Glomerular endothelial cell (primary cell): ENCODE measurements at places on chromosomes 6 and 20. TPM values are rescaled to one million over a fixed set of nuclear protein-coding genes. Genes with fewer than 3 reads are reported as not detected.

LRFN2 gene
- not detected in 2 replicates for total RNA-seq

ZSCAN23 gene
- 1.2 and 2.0 TPM in 2 replicates for total RNA-seq

- no peak for DNase-seq
Measured at GRCh38 chr6:113627480-113627879, 229.7 kb upstream of the MARCKS start.

DNA sequence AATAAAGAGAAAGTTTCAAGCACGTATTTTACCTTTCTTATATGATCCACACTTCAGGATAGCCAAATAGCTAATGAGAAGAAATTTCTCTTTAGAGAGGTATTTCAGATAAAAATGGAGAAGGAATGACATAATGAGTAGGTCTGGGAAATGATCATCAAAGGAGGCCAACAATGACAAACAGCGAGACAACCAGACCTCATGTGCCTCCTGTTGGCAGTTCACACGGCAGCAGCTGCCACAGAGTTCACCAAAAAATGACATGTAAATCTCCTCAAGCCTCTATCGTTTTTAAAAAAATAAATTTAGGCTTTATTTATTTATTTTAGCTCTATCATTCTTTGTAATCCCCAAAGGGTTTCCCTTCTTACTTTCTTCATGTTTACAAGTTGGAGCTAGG, 47.7 kb downstream of the SLC2A12 start:
- DNase-seq = no peak

GRCh38 chr20:4509825-4510522, 211.7 kb upstream of the PRND start:
- no peak for DNase-seq

DNA sequence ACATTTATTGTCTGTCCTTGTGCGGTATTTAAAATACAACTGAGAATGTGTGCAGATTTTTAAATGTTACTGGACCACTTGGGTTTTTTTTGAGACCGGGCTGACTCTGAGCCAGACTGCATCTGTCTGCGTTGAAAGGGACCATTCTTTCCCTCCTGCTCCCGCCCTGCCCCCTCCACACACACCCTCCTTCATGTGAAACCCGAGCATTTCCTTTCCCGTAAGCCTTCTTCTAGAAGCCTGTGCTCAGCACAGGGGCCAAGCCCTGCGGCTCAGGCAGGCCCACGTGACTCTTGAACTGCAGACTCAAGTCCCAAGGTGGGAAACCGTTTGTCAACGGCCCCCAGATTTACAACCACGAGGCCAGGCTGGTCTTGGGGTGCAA, 82.7 kb upstream of the FOXC1 start:
- no peak for DNase-seq

GRCh38 chr6:90502866-90503407, 83.9 kb downstream of the MAP3K7 start:
- no peak for DNase-seq

GRCh38 chr6:1553562-1554083, 56.1 kb upstream of the FOXC1 start:
- DNase-seq = no peak

NKX2-4 gene
- not detected in 2 replicates for total RNA-seq

DNA sequence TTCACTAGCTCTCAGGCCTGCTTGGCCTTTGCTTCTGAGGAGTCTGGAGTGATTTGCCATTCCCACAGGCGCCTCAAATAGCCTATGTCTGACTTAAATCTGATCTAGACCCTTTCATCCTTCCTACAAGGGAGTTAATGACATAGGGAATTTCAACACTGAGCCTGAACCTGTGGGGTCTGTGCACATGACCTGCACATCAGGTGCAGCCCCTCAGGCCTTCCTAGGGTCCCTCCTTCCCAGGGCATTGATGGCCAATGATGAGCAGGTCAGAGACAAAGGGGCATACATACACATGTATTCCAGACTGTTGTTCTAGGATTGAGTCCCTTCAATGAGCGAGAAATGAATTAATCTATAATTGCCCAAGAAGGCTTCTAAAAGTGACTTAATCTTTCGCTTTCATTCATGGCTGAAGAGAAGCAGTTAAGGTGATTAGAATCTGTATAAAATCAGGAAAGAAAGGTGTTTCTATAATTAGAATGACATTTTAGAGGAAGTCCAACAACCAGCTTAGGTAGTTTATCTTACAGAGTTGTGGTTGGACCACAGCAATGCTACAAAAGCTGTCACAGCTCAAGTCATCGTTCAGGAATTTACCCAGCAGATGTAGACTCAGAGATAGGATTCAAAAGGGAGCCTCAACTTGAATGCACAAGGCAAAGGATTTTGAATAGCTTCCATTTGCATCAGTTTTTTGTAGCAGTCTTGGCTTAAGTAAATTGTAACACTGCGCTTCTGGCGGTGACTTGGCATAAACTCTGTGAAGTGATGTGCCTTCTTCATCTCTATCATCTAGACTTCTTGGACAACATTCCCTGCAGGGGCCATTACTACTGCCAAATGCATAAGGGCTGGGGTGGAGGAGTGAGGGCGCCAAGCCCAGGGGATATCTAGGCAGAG, 27.0 kb upstream of the TBC1D7 start:
- DNase-seq = no peak

DNA sequence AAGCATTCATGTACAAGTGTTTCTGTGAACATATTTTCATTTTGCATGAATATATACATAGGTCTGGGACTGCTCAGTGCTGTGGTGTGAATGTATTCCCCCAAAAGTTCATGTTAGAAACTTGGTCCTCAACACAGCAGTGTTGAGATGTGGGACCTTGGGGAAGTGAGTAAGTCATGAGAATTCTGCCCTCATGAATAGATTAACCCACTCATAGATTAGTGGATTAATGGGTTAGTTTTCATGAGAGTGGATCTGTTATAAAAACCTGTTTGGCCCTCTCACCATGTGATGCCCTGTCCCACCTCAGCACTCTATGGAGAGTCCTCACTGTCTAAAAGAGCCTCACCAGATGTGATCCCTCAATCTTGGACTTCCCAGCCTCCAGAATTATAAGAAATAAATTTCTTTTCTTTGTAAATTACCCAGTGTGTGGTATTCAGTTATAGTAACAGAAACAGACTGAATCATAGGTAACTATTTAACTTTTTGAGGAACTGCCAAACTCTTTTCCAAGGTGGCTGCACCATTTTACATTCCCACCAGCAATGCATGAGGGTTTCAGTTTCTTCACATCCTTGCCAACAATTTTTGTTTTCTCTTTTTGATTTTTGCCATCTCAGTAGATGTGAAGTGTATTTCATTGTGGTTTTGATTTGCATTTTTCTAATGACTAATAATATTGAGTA, 45.3 kb downstream of the QRSL1 start:
- no peak for DNase-seq

- DNase-seq = no peak
Measured at GRCh38 chr20:46581391-46581790, 30.9 kb upstream of the OCSTAMP start.

CNR1 gene
- total RNA-seq = 0.34 TPM in 1 of 2 replicates, not detected in the other

DNA sequence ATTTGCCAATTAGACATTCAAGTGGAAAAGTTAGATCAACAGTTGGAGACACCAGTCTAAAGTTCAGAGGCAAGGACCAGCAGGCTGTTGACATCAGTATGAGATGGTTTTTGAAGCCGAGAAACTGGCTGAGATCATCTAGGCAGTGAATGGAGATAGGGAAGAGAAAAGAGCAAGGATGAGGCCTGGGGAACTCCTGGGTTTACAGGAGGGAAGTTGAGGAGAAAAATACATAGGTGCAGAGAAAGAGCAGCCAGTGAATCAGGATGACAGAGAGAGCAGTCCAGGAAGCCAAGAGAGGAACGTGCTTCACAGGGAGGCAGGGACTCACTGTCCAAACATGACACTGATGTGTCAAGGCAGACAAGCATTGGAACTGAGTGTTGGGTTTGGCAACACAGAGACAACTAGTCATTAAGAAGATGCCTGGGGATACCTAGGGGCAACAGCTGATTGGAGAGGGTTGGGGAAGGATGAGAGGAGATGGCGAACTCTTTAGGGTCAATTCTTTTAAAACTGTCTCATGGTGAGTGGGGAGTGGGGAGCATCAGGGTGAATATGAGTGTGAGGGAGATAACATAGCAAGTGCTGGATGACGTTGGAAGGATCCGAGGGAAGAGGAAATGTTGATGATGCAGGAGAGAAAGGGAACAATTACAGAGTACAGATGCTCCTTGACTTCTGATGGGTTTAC, 13.2 kb upstream of the SALL4 start:
- no peak for DNase-seq

DNA sequence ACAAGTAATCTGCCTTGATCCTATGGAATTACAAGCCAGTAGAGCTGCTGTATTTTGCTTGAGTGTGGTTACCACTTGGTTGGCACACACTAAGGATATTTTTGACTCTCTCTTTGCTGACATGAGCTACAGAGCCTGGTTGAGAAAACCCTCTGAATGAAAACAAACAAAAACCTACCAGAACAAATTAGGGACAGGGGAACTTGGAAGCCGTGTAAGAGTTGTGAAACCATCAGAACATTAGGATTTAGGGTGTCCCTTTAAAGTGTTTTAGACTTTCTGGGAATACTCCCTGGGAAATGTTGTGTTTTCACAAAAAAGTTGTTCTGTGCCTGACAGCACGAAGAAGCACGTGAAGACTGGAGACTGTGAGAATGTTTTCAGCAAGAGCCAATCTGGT, 20.5 kb upstream of the PDE7B start:
- no peak for DNase-seq

DNA sequence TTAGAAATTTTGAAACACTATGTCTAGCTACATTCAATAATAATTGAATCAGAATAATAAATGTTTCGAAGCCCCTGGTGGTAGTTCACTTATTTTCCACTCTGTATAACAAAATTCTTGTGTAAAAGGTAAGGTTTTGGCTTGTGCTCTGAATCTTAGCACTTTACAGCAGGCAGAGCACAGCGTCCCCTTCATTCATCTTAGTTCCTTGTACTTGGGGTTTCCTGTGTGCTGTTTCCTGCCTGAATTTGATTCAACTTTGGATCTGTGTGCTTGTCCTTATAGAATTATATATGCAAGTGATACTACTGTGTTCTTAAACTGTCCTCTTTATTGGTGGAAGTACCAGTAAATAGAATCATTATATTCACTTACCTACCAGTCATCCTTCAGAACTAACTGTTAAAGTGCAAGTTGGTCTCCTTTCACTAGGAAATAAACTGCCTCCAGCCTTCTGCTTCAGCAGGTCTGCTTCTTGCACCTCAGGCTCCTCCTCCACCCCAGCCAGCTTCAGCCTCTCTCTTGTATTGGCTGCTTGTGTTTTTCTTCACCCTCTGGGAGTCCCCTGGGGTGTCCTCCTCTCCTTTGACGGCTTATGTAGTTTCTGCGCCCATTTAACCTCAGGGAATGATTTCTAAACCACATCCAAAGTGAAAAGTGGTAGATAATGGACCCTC, 28.8 kb upstream of the TULP4 start:
- DNase-seq = no peak

DNA sequence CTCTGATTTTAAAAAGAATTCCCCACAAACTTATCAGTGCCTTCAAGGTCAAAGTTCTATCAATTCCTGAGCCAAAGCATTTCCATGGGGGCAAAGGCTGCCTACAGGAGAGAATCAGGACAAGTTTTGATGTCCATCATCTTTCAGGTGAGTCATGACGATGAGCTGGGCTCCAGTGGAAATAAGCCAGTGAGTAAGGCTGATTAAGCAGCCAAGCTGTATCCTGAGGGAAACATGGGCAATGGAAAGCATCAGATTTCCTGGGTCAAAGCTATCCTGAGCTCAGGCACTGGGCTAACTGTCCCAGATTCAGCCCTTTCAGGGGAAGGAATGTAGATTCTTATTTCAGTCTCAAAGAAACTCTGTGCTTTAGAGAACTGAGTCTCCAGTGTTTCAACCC, 377.4 kb downstream of the CD109 start:
- DNase-seq = no peak

HLA-DQA1 gene
- not detected in 2 replicates for total RNA-seq

LPA gene
- not detected in 2 replicates for total RNA-seq

DNA sequence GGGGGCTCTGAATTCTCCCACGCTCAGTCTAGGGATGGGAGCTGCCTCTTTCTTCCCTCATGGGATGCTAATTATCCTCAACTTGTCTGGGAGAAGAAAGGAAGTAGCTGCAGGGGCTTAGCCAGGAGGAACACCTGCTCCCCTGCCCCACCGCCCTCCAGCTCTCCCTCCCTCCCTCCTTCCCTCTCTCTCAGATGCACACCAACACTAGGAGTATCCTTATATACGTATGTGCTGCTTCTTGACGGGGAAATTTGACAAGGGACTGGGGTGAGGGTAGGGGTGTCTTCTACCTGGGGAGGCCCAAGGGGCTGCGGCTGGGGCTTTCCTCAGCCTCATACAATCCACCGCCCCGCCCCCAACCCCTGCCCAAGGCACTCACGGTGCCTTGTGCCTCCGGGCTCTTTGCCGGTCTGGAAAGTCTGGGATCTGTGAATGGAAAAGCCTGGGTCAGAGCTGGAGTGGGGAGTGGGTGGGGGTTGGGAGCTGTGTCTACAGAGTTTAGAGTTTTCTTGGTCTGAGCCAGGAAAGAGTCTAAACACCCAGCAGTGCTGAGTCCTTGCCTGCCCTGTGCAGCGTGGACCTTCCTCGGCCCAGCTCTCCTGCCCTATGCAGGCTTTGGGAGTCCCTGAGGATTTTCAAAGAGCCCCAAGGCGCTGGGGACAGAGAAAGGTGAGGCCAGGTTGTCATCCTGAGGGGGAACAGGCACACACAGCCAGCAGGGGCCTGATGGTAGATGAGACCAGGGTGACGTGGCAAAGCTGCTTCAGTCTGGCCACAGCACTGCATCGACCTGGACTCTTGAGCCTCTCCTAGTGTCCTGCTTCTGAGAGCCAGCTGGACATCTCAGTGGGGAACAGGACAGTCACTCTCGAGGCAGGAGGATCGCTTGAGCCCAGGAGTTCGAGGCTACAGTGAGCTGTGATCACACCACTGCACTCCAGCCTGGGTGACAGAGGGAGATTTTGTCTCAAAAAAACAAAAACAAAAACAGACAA, 29.3 kb upstream of the EMILIN3 start:
- DNase-seq = no peak

- peak; percentile 81 for DNase-seq
Measured at GRCh38 chr6:56868687-56869086, 86.2 kb upstream of the BEND6 start.

GRCh38 chr6:28943223-28943556, 19.4 kb upstream of the TRIM27 start:
- no peak for DNase-seq

RHAG gene
- not detected in 2 replicates for total RNA-seq

DNA sequence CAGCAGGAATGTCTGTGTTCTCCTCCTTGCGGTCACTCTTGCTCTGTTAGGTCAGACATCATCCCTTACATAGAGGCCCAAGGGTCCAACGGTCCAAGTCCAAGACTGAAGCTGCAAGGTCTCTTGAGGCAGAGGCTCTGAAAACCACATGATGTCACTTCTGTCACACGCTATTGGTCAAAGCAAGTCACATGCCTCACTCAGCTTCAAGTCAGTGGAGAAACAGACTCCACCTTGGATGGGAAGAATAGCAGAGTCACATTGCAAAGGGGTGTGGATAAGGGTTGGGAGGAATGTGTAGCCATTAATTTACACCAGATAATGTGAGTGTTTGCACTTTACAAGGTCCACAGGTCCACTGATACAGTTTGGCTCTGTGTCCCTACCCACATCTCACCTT, 17.5 kb downstream of the SLC52A3 start:
- no peak for DNase-seq
